ENCODE measurements at places on chromosomes 1 and 21.

DNA sequence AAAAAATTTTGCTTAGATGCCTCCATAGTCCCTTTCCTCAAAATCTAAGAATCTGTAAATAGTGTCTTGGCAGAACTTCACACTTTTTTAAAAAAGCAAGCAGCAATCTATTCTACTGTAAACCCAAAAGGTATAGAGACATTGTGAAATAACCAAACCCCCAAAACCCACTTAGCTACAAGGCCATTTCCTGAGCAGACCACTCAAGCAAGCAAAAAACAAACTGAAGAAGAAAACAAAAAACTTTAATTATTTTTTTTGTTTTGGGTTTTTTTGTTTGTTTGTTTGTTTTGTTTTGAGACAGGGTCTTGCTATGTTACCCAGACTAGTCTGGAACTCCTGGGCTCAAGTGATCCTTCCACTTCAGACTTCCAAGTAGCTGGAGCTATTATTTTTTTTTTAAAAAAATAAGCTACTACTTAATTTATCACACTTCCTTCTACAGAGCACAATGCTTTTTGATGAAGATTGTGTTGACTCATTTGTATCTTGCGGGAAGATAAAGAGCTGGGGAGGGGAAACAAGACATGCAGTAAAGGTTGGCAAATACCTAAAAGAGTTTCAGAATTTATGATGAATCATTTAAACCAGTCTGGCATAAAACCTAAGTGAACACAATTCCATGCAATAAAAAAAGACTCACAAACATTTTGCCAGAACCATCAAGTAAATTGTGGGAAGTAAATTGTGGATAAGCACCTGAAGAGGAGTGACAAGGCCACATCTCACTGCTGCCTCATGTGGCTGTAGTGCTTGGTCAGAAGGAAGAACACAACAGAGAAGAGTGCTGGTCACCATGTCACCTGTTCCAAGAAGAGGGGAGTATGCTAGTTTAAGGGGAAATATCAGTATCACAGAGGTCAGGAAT is 2.7 kb upstream of the PTPN22 start:
- DNase-seq = no peak

GRCh38 chr1:206729507-206729906 is 41.1 kb upstream of the IL19 start:
- no peak for DNase-seq

DNA sequence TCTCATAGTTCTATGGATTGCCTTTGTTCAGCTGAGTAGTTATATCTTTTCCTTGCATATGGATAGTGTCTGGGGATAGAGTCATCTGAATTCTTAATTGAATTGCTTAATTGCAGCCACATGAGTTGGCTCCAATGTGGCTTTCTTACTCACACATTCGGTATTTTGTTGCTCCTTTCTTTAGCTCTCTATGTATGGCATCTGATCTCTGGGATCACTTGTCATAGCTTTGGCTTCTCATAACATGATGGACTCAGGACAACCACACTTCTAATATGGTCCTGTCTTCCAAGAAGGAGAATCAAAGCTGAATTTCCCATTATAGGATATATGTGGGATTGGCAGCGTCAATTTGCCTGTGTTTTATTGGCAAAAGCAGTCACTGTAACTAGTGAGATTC is 716.2 kb downstream of the NCAM2 start:
- no peak for DNase-seq

DNA sequence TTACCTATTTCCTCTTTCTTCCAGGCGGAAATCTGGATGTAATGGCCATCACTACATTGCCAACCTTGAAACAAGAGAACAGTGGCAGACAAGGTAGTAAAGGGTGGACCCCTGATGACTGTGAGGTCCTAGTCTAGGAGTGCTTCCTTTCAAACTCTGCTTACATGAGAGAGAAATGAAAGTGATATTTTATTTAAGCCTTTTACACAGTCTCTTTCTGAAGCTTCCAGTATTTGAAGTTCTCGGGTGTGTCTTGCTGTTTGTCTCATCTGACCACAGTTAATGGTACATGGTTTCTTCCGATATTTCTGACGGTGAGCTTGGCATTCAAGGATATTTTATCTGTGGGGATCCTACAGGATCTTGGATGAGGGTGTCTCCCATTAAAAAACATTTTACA is 215.2 kb downstream of the SLC45A1 start:
- no peak for DNase-seq

DNA sequence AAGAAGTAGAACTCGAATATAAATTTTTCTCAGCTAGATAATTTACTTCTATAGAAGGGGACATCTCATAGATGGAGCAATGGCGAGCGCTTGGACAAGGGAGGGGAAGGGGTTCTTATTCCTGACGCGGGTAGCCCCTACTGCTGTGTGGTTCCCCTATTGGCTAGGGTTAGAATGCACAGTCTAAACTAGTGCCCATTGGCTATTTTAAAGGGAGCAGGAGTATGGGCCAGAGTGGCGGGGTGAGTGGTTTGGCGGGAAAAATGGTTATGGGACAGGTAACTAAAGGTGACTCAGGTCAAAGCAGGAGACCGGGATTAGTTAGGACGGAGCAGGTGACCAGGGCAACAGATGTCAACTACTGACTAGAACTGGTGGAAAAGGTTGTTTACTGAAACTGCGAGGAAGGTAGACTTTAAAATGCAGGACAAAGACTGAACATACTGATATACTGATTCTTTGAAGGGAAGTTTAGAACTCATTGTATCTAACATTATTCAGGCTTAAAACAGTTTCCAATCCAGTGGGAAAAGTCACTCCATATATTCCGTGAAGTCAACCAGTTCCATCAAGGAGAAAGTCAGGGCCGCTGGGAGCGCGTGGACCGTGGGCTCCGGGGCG is 940 bp upstream of the ATAD3A start:
- no peak for DNase-seq

DNA sequence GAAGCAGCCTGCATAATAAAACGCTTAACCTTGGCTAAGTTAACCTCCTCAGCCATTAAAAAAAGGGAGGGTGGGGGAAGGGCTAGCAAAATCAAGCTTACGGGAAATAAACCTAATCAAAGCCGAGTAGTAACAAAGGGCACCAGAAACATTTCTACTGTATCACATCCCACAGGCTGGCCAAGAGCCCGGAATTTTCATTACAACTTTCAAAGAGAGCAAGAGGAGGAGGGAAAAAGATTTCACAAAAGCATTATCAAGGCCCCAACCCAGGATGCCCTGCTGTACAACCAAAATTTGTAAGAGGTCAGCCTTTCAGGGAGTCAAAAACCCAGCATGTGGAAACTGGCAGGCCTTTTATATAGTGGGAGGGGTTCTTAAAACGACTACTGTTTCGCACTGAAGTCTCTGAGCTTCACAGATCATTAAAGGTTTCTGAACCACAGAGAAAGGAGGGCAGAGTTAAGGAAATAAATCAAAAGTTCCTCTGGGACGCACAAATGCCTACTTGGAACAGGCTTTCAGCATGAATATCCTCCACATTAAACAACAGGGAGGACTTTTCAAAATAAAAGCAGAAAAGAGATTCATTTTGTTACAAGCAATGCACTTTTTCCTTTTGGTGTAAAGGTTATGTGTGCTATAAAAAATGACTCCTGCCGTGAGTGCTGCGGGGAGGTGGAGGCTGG is 90.4 kb downstream of the SLC45A1 start:
- no peak for DNase-seq

DNA sequence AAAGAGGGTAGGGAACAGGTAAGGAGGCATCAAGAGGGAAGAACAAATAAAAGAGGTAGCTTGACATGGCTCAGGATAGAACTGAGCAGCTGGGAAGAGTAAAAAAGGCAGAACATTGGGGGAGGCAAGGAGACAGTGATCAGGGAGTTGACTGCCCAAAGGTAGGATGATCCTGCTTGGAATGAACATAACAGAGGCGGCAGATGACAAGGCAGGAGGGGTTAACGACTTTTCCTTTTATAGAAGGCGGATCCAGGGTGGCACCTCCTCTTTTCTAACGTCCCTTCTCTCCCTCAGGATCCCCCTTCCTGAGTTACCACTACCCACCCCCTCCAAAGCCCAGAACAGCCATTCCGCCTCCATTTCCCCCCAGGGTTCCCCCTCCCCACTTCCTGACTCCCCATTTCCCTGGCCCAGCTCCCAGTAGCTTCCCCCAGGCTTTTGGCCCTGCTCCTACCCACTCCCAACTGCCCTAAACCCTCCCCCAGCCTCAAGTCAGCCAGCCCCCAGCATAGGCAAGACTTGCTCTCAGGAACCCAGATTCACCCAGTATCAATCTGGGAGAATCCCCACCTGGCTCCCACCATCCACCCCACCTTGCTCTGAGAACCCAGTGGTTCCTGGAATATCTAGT is 769 bp upstream of the ADAMTS4 start:
- DNase-seq = no peak

DNA sequence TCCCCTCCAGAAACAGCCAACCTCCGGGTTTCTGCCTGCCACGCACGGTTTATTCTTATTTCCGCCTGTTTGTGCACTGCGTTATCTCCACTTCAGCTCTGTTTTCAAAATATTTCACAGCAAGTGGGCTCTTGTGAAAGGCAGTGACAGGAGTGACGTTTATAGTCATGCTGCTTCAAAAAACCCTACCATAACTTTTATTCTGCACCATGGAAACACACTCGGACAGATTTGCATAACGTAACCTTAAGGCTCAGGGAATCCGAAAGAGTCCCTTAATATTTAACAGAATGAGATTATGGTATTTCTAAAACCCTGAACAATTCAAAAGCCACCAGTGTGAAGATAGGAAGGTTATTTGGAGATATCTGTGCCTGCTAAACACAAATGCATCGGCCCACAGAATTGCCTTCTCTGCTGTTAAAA is 782 bp upstream of the SDE2 start:
- no peak for DNase-seq

DNA sequence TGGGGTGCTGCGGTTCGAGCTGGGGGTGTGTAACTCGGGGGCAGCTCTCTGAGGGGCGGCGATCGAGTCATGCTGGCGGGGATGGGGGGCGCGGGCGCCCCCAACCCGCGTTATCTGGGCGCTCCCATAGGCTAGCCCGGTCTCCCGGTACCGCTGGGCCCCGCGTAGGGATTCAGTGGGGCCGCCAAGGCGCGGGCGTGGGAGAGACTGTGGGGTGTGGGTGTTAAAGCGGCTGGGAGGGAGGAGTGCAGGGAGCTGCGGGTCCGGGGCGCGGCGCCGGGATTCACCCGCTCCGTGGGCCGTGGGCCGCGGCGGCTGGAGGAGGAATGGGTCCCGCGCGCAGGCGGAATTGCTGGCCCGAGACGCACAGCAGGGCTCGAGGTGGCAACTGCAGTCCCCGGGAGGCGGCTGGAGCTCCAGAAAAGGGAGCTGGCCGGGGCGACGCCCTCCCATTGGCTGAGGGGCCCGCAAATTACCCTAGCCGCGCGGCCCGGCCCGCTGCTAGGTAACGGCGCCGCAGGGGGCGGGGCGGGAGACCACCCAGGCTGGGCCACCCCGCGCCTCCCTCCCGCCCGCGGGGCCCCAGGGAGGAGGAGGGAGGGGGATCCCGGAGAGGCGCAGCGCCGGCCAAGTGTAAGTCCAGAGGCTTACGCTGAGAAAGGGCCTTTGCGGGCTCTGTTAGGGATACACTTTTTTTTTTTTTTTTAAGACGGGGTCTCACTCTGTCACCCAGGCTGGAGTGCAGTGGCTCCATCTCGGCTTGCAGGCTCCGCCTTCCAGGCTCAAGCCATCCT is at the start of gene PTCH2:
TSS of gene PTCH2 (minus strand) at position 392 of the 794 bp plus-strand sequence. CDS start at position 71, 321 bp downstream.
- DNase-seq = no peak

- DNase-seq = no peak
Observed at GRCh38 chr1:175182201-175182746, 10.3 kb downstream of the KIAA0040 start.

GRCh38 chr1:99943223-99943794 is 26.5 kb upstream of the SLC35A3 start:
- DNase-seq = no peak

GRCh38 chr1:39268112-39268581 is 63.7 kb downstream of the MACF1 start:
- no peak for DNase-seq

GRCh38 chr1:169933984-169934725 is 40.5 kb upstream of the SCYL3 start:
- no peak for DNase-seq

GRCh38 chr21:24025101-24025500 is 1582.2 kb downstream of the MRPL39 start:
- DNase-seq = no peak

DNA sequence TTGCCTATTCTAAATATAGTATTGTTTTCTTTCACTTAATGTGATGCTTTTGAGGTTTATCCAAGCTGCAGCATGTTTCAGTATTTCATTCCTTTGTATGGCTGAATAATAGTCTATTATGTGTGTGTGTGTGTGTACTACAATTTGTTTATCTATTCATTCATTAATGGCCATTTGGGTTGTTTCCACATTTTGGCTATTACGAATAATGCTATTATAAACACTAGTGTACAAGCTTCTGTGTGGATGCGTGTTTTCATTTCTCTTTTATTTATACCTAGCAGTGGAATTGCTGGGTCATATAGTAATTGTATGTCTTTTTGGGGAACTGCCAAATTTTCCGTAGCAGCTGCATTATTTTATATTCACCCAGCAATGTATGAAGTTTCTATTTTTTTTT is 15.0 kb upstream of the THEM5 start:
- no peak for DNase-seq

GRCh38 chr21:31447505-31447904 is 103.4 kb upstream of the TIAM1 start:
- DNase-seq = no peak

DNA sequence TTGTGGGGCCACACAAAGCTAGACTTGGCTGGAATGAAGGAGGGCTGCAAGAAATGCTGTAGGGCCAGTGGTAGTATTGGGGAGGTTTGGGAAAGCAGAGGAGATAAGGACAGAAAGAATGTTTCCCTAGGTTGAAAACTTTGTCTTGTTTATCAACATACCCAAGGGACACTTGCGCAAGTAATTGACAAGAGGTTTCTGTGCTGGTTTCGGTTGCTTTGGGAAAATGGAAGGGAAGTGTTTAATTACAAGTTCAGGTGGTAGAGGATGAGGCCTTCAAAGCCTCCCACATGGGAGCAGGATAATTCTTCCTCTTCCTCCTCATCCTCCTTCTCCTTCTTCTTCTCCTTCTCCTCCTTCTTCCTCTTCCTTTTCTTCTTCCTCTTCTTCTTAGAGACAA is 182.1 kb upstream of the LMO4 start:
- DNase-seq = no peak

GRCh38 chr1:45765999-45766792 is 15.7 kb upstream of the IPP start:
- DNase-seq = no peak

GRCh38 chr1:180033390-180033789 is 78.8 kb downstream of the CEP350 start:
- no peak for DNase-seq

- no peak for DNase-seq
Observed at GRCh38 chr1:164562511-164562910, 3.5 kb downstream of the PBX1 start.

Measured in stimulated activated CD4-positive, alpha-beta T cell treated with anti-CD3 and anti-CD28 coated beads, Interleukin-15, amount 100 ng/mL, for 1 hour (primary cell).